ENCODE measurements at places on chromosomes 4 and X.
A peak's percentile ranks its signal among the peaks of the same experiment; 100 is the strongest.

- DNase-seq = no peak
Measured at GRCh38 chr4:121243485-121243884, 79.4 kb upstream of the TNIP3 start.

DNA sequence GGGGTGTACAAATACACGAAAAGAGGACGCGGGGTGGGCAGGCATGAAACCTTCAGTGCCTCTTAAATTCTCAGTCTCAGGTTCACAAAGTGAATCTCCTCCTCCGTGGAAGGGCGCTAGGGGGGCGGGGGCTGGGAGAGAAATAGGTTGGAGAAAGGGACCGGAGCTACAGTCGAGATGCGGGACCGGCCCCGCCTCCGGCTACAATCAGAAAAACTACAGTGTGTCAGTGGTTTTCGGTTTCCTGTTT, 3.4 kb downstream of the MAML3 start:
- peak; percentile 84 for DNase-seq

GRCh38 chr4:139659735-139660424, 5.7 kb upstream of the MGST2 start:
- no peak for DNase-seq

DNA sequence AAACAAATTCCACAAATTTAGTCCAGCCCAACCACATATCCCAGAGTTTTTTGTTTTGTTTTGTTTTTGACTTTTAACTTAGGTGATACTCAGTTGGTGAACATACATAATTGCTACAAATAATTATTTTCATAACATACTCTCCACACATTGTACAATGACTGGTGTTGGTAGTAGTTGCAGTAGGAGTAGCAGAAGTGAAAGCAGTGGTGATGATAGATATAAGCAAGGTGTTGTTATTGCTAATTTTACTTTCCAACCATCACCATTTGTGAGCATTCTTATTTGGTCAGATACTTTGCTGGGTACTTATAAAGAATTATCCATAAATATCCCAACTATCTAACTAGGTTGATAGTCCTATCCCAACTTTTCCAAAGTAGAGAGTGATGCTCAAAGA, 47.3 kb downstream of the ARHGAP24 start:
- DNase-seq = no peak

Measured in activated naive CD4-positive, alpha-beta T cell treated with anti-CD3 and anti-CD28 coated beads, Interleukin-2, amount 10 ng/mL, durations not matched to agents 7 days and 5 days (primary cell).